HFF-Myc (cell line): ENCODE measurements at places on chromosomes 11 and 22.

GRCh38 chr22:45006964-45007390, 2.8 kb downstream of the PHF21B start:
- no peak for DNase-seq

- no peak for DNase-seq
Measured at GRCh38 chr22:38262051-38262795, 10.6 kb downstream of the TMEM184B start.

- DNase-seq, result no peak
Measured at GRCh38 chr22:41526830-41527799, 17.2 kb downstream of the POLR3H start.

- DNase-seq, result no peak
Measured at GRCh38 chr11:114384487-114384886, 15.8 kb downstream of the C11orf71 start.

- DNase-seq, result no peak
Measured at GRCh38 chr11:45659818-45660160, 5.6 kb downstream of the CHST1 start.

- DNase-seq, result no peak
Measured at GRCh38 chr11:86926975-86927374, 28.2 kb downstream of the FZD4 start.
